ENCODE measurements at places on chromosomes 12 and 14.

GRCh38 chr14:35257809-35258208 lies 34.4 kb upstream of the PSMA6 start:
- no peak for DNase-seq

DNA sequence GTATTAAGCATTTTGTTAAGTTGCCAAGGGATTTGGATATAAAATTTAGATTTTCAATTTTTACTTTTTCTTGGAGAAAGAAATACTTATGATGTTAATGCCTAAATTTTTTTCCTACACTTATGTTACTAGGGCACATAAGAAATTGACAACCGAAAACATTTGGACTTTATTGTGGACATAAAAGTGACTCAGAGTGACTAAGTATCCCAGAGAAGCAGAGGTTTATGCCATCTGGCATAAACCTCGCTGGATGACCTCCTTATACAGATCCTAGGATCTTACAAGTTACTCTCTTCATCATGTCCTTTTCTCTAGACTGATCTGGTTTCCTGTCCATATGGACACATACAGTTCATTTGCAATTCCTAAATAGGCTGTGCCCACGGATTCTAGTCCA lies 89.8 kb downstream of the RERG start:
- DNase-seq: no peak

GRCh38 chr14:25607192-25607591 lies 557.2 kb upstream of the STXBP6 start:
- no peak for DNase-seq

DNA sequence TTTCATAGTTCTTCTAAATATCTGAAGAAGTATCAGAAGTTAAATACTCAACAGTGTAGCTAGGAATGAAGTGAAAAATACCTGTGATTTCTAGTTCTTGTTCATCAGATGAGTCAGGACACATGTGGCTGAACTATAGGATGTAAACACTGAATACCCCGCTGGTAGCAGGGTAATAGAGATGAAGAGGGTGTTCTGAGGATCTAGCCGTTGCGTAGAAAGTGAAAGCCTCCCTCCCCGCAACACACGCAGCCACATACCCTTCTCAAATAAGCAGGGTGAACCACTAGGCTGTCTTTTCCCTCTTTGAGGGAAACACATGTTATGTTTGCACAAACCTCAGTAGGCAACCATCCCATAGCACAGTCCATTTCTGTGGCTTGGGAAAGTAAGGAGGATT lies 16.4 kb upstream of the RNASE12 start:
- no peak for DNase-seq

- DNase-seq: no peak
These were observed 85.7 kb downstream of the PPP2R5E start for GRCh38 chr14:63457498-63457897.

DNA sequence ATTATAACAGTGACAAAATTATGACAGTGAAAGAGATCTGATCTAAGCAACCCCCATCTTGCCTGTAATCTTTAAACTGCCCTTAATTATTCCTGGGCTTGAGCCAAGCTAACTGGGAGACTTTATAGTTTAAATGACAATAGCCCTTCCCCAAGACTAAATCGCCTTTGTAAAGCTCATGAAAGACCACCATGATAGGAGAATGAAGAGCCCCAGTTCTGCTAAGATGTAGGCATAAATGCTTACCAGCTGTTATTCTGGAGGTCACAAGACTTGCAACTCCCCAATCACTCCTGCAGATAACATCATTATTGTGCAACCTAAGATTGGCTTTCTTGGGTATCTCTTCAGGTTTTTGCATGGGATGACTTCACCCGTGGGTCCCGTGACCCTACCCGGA lies 599.7 kb downstream of the KCNH5 start:
- no peak for DNase-seq

DNA sequence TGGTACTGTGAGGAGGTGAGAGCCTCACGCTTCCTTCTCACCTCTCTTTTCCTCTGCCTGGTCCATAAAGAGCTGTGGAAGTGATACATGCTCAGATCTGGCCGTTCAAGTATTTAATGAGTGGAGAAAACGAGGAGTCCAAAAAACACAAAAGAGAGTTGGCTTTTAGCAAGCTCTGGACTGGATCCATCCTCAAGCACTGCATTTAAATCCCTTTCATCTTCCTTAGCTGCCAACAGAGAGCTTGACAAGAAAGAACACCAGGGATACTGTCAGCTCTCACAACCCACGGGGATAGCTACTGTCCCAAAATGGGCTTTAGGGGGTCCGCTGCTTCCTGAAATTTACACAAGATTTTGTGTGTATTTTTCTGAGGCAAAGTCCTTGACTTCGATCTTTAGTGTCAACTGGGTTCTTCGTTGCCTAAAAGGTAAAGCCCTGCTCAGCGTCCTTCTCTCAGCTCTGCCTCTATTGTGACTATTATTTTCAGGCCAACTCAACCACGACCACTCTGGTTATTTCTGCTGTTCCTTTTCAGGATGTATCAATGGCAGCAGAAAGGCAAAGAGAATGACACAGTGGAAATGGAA lies 120.9 kb downstream of the TMTC1 start:
- DNase-seq: no peak

DNA sequence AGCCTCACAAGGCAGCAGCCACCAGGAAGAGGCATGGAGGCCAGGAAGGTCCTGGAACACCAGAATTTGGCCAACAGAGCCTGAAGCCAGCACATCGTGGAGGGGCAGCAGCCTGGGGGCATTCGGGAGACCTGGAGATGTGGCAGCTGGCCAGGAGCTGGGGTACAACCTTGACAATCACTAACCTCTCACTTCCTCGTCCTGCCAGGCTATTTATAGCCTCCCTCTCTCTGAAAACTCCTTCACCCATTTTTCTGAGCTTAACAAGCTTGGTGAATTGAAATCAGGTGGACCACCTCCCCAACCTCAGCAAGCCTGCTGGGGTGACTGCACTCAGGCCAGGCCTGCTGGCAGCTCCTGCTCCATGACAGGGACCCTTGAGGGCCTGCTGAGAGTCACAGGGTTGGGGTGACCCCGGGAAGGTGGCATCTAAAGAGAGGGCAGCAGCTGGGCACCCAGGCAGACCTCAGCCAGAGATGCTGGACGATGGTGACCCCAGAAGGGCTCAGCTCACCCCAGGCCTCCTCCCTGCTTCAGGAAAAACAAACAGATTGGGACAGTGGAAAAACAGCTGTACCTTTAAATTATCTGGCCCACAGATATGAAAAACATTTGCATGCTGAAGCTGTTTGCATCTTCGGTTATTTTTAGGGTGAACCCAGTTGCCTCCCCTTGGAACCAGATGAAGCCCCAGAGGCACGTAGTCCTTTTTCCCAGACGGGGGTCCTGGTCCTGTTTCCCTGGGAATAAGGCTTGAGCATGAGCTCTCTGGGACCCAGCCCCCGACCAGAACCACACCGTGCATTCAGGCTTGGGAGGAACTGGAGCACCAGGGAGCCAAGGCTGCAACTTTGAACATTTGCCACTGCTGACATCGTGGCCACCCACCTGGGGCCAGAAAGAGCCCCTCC lies 67.0 kb downstream of the PITPNM2 start:
- DNase-seq: no peak

- DNase-seq: no peak
These were observed 15.4 kb upstream of the SELPLG start for GRCh38 chr12:108649126-108649525.

DNA sequence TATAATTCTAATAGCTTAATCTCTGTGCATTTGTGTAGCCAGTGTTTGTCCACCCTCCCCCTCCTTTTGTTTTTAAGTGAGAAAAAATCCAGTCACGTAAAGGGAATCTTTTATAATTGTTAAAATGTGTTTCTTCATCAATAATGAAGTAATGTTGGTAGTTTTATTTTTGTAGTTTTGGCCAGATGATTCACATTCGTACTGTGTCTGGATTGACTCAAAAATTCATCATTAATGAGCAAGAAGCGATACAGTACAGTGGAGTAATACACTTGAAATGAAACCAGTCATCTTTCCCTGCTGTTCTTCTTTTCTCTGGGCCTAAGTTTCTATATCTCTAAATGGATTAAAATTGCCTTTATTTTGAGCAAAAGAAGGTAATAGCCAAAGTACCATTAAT lies 86.5 kb downstream of the SRGAP1 start:
- no peak for DNase-seq

GRCh38 chr12:116263844-116264243 lies 13.6 kb downstream of the MED13L start:
- no peak for DNase-seq
